CD4-positive, alpha-beta T cell treated with Interleukin-4 for 4 hours (primary cell): ENCODE measurements at places on chromosomes 2 and 18.

DNA sequence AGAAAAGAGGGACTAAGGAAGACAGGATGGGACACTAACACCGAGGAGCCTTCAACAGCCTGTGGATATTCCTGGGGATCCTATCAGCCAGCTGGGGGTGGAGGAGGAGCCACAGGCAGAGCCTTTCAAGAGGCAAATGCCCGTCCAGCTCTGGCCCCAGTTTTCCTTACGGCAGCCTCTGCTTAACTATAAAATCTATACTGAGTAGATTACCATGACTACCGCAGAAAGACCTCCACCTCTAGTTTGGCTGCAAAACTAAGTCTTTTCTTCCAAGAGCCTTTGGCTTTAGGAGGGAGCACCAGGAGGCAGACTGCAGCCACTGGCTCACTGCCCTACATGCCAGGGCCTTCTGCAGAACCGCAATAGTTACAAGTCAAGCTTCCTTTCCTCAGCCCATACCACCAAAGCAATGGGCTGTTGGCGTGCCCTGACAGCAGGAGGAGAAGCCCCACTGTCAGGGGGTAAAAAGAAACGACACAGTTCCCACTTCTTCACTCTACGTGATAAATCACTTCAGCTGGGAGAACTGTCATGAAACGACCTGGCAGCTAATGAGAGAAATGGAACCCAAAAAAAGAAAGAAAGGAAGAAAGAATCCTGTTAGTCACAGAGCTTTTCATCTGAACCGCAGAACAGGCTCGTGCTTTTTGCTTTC is 25.1 kb upstream of the CREB1 start:
- no peak for DNase-seq

GRCh38 chr2:134408791-134409190 is 154.9 kb downstream of the MGAT5 start:
- peak; percentile 52 for DNase-seq

DNA sequence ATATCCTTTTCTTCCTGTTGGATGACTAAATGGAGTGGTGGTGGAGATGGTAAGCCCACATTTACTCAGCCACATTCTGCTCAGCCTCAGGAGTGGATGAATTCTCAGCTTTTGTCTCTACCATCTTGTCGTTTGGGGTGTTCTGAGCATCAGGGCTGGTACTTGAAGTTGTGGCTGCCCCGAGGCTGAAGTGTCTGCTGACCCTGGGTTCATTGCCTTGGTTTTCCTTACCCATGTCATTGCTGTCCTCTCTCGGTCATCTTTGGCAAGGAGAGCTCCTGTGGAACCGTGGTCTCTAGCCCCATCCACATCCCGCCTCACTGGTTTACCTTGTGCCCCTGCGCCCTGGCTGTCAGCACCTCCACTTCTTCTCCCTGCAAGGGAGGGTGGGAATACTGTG is 71.9 kb downstream of the GPR39 start:
- no peak for DNase-seq

- DNase-seq = no peak
Measured at GRCh38 chr2:5539282-5540165, 152.7 kb upstream of the SOX11 start.

DNA sequence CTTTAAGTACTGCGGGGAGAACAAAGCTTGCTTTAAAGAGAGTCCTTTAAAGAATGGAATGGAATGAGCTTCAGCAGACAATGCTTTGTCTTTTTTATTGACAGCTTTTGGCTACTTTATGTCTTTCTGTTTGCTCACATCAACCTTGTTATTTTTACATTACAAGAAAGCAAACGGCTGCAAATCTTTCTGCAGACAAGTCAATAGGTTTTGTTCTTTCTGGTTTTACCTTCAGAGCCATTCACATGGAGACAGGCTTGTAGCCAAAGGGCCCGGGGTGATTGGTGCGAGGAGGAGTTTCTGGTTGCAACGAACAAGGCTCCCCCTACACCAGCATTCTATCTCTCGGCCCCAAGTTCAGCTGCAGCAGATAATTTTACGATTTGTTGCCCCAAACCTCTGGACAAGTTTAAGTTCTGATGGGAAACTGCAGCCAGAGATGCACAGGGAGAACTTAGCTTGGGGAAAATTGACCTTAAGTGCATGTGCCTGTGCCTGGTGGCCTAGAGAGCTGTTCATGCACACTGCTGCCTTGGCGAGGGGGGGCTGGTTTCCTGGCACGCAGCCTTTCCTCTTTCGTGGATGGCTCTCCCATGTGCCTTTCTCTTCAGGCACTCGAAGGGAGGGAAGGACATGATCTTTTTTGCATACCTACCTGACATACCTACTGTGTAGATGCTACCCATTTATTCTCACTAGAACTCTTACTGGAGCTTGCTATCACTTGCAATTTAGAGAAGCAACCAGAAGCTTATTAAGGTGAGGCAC is 543.2 kb downstream of the DCDC2C start:
- DNase-seq = no peak

DNA sequence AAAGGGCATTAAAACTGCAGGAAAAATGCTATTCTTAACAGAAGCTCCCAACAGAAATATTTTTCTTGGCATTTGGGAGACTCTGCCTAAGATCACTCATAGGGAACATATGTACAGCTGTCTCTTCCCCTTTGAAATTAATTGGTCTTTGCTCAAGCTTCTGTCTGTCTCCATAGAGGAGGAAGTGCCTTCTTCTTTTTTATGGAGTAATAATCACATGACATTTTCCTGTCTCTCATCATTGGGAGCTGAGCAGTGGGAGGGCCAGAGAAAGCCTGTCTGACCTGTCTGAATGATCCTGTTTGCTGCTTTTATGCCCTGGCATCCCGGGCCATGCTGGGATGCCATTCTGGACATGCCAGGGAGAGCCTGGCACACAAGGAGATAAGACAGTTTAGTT is 145.6 kb downstream of the AQP4 start:
- DNase-seq = no peak

DNA sequence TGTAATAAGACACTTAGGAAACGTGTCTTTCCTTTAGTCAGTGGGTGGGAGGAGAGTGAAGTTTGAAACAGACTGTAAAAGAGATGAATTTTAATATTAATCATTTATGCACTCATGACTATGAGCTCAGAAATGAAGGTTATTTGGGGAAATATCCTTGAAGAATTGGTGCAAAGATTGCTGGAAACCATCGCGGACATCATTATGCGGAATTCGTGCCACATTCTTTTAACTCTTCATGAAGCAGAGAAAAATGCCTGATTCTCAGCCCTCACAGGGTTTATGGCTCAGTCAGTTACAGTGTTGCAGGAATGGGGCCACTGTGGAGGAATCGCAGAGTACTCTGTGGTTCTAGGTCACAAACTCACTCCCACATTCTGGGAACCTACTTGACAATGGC is 109.7 kb downstream of the RGPD3 start:
- no peak for DNase-seq

GRCh38 chr2:151984424-151985083 is 114.3 kb downstream of the CACNB4 start:
- no peak for DNase-seq

- DNase-seq = no peak
Measured at GRCh38 chr2:1350111-1350510, 63.2 kb upstream of the TPO start.

DNA sequence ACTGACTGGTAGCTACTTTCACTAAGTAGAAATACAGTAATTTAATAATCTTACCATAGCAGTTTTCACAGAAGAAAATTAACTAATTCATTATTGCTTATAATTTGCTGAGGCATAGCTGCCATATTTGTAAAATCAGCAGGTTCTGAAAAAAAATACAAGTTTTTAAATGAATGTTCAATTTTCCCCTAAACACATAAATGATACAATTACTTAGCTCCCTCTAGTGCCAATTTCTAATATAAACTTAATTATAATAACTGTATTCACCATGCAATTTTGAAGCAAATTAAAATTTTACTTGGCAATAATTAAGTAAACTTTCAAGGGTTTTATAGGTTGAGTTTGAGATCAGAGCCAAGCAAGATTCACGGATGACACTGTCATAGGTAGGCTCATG is 1321.6 kb upstream of the ACVR2A start:
- no peak for DNase-seq

DNA sequence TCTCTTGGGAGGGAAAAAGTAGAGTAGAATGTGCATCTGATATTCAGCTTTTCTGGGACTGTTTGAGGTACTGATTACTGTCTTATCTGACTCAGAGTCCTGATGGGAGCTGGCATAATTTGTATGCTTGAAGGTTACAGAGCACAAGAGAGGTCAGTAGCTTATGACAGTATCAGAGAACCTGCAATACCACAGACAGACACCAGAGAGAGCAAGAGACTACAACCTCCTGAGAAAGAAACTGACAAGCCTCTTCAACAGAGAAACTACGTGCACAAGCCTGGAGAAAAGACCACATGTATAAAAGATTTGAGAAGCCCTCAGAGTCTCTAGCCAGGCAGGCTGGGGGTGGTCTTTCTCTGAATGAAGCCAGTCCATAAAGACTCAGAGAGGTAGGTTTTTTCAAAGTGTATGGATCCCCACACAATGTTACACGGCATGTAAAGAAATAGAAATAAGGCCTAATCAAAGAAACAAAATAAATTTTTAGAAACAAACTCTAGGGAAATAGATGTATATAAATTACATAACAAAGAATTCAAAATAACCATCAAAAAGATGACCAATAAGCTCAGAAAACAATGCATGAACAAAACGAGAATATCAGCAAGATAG is 568.3 kb downstream of the LRRTM4 start:
- no peak for DNase-seq

GRCh38 chr18:5630900-5631413 is 87.2 kb upstream of the EPB41L3 start:
- no peak for DNase-seq

- DNase-seq = no peak
Measured at GRCh38 chr2:132757676-132758075, 87.7 kb upstream of the LYPD1 start.

GRCh38 chr2:200484934-200485333 is 24.9 kb downstream of the KCTD18 start:
- no peak for DNase-seq

- no peak for DNase-seq
Measured at GRCh38 chr18:22355598-22355997, 62.1 kb downstream of the CTAGE1 start.

- no peak for DNase-seq
Measured at GRCh38 chr2:231211486-231211885, 13.1 kb downstream of the ARMC9 start.

DNA sequence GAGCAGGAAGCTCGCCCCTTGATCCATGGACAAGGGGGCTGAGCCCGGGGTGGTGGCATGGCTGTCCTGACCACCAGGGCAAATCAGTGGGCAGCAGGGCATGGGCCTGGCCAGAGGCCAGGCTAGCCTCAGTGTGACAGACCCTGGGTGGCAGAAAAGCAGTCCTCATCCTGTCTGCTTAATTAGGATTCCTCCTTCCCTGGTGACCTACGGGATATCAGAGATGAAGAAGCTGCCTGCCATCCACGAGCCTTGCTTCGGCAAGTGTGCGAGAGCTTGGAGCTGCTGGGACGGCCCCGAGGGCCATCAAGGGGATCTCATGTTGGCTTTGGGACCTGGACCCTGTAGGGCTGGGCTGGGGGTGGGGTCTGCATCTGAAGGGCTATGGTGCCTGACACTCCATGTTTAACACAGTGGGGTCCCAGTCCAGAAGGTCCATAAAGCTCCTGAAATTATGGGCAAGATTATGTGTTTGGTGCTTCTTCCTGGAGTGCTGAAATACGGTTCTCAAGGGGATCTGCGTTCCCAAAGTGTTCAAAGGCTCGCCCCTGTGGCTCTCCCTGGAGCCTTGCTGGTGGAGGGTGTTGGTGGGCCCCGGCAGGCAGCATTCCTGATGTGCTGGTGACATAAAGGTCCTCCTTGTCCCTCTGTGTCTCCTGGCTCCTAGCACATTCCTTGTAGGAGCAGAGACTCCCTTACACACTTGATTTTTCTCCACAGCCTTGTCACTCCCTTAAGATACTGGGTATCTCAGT is 52.6 kb downstream of the KCNIP3 start:
- DNase-seq = no peak

DNA sequence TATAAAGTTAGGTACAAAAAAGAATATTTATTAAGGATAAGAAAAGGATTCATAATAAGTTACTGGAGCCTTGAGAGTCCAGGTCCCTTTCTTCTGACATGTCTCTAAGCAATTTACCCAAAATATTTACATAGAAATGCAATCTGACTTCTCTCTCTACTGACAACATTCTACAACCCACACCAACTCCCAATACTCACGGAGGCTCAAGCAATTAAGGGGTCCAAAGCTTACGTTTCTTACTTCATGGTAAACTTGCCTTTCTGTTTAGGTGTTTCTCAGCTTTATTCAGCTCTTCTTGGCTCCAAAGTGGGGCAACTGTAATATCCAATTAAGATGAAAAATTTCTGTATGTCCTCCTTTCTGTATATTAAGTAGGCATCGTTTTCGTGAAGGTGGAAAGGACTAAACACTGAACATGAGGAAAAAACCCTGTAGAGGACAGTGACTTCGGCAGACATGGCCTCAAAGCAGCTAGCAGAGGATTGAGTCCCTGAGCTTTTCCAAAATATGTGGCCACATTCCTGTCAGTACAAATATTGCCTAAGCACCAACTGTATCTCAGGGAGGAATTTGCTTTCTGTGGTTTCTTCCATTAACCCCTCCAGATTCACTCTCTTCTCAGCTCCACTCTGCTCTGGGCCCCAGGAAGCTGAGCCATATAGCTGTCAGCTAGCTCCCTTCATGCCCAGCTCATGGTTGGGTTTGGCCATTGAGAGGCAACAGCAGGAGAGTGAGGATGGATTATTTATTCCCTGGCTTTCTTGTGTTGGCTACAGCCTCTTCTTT is 67.9 kb upstream of the GLS start:
- DNase-seq = no peak

DNA sequence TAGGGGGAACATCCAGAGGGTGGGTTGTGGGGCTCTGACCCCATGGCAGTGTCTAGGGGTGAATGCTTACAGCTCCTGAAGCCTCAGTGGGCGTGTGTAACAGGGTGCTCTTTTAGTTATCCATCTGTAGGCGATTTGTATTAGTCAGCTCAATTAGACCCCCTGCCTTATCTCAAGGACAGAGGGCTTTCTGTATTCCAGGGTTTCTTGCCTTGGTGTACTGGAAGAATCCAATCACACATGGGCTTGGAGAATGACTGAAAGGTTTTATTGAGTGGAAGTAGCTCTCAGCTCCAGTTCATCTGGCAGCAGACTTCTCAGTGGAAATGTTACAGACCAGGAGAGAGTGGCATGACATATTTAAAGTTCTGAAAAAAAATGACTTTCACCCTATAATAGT is 334.0 kb upstream of the GCFC2 start:
- no peak for DNase-seq

- DNase-seq = no peak
Measured at GRCh38 chr18:37207343-37207742, 358.3 kb downstream of the CELF4 start.

DNA sequence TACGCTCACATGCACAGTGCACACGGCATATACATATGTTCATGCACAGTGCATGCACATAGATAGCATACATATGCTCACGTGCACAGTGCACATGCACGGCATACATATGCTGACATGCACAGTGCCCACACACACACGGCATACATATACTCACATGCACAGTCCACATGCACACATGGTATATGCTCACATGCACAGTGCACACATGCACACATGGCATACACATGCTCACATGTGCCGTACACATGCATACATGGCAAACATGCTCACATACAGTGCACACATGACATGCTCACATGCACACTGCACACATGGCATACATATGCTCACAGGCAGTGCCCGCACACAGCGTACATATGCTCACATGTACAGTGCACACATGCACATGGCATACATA is 97.7 kb upstream of the CTDP1 start:
- no peak for DNase-seq

- no peak for DNase-seq
Measured at GRCh38 chr2:1546023-1546591, 132.8 kb downstream of the TPO start.
